Stimulated activated CD8-positive, alpha-beta memory T cell treated with anti-CD3 and anti-CD28 coated beads, Interleukin-4, amount 100 ng/mL, for 1 hour (primary cell): ENCODE measurements at places on chromosomes 4 and X.

- no peak for DNase-seq
These were observed 8.2 kb downstream of the WDR1 start for GRCh38 chr4:10108391-10108790.

DNA sequence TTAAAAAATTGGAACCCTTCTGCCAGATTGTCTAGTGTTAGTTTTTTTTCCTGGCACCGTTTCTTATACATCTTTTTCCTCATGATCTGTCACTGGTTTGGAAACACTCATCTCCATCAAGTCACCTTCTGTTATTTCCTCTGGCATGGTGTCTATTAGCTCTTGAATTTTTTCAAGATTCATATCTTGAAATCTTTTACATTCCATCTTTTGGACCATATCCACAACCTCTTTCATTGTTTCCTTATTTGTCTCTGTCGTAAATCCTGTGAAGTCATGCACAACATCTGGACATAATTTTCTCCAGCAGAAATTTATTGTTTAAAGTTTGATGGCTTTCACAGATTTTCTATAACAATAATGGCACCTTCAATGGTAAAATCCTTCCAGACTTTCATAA lies 10.2 kb upstream of the TMEM185A start:
- DNase-seq, result no peak

DNA sequence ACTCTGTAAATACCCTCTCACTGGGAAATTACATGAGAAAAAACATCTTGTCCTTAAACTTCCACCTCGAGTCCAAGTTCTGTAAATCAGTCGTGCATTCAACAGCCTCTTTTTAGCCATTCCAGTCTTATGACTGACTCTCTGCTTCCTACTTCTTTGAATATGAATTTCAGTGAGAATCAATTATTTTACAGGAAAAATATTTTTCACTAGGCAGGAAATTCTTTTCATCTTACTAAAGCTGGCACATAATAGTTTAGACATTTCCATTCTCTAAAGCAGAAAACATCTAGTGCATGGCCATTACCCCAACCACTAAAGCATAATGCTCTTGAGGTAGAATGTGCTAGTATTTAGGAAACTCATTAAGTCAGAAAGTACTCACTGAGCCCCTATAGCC lies 565.7 kb upstream of the FAT1 start:
- no peak for DNase-seq

DNA sequence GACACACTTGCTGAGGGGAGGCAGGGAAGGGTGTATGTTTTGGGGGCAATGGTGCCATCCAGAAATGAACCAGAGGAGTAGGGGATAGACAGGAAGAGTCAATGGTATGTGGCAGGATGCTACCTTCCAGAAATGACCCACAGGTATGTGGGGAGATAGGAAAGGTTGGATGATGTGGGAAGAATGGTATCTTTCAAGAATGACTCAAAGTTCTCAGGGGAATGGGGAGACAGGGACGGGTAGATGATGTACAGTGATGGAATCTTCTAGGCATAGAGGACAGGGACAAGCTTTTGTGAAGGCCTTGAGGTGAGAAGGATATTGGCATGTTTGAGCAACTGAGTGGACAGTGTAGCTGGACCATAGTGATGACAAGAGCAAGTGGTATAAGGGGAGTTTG lies 64.9 kb downstream of the MAOA start:
- DNase-seq, result no peak

GRCh38 chr4:139647184-139647583 lies 18.4 kb upstream of the MGST2 start:
- DNase-seq, result no peak

GRCh38 chrX:46665232-46666152 lies 91.9 kb downstream of the CHST7 start:
- no peak for DNase-seq

DNA sequence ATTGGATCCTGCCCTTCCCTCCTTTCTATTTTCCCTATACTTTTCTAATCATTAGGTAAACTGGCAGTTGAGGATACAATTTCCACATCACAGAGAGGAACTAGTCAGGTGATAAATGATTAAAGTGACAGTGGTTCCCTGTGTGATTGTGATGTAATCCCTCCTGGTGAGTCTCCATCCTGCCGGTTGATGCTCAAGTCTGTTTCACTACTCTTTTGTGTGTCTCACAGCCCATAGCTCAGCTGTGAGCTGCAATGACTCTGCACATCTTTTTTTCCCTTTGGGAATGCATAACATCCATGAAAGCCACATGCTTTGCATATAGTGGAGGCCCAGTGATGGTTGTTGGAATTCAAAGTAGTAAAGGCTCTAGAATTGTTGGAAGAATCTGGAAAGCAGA lies 60.4 kb downstream of the CCNI start:
- DNase-seq, result no peak

DNA sequence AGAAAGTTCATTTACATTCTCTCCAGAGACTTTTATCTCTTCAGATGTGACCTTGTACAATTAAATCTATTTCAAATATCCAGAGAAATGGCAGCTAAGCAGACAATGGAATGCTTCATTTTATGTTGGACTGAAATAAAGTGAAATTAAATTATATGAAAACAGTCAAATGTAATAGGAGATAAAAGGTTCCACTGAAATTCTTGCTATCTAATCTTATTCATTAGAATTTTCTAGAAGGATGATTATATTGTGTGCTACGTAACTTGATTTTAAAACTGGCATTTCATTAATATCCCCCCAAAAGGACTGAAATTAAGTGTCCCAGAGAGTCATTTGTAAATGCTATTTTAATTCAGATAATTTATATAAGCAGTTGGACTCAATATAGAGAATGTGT lies 646.9 kb upstream of the GALNT7 start:
- no peak for DNase-seq

GRCh38 chrX:72243472-72243871 lies 4.6 kb upstream of the ERCC6L start:
- DNase-seq, result no peak
